ENCODE measurements at places on chromosomes 11 and 22.

DNA sequence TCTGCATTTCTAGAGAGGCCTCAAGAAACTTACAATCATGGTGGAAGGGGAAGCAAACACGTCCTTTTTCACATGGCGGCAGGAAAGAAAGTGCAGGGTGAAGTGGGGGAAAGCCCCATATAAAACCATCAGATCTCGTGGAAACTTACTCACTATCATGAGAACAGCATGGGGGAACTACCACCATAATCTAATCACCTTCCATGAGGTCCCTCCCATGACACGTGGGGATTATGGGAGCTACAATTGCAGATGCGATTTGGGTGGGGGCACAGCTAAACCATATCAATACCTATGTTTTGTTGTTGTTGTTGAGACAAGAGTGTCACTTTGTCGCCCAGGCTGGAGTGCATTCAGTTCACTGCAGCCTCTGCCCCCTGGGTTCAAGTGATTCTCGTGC, 29.9 kb downstream of the SFI1 start:
- no peak for DNase-seq

GRCh38 chr11:13782390-13783075, 114.1 kb downstream of the FAR1 start:
- no peak for DNase-seq

DNA sequence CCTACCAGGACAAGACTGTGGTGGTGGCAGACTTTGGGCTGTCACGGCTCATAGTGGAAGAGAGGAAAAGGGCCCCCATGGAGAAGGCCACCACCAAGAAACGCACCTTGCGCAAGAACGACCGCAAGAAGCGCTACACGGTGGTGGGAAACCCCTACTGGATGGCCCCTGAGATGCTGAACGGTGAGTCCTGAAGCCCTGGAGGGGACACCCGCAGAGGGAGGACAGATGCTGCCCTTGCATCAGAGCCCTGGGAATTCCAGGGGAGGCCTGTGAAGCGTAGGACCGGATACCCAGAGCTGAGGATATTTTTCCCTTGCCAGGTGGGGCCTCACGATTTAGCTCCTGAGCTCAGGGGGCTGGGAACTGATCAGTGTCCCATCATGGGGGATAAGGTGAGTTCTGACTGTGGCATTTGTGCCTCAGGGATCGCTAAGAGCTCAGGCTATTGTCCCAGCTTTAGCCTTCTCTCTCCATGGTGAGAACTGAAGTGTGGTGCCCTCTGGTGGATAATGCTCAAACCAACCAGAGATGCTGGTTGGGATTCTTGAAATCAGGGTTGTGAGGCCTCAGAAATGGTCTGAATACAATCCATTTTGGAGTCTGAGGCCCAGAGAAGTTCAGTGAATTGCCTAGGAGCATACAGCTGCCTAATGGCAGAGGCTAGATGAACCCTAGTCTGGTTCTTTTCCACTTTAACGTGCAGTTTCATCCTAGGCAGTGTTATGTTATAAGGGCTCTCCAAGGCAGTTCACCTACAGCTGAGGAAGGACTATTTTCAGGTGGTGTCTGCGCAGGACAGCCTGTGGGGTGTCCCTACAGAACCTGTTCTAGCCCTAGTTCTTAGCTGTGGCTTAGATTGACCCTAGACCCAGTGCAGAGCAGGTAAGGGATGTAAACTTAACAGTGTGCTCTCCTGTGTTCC, 19.5 kb downstream of the PIK3IP1 start:
- no peak for DNase-seq

DNA sequence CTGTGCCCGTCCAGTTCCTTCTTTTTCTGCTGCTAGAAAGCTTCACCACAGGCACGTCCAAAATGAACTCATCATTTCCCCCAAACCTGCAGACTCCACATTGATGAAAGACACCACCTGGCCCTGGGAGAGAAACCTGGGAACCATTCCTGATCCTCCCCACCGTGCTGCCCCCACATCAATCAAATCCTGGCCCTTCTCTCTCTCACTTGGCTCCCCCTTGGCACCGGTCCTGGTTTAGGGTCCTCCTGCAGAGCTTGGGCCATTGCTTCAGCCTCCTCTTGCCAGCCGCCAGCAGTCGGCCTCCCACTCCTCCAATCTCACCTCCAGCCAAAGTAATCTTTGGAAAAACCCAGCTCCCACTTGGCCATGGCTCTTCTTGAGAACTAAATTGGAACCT, 38.5 kb downstream of the RIBC2 start:
- DNase-seq: no peak

DNA sequence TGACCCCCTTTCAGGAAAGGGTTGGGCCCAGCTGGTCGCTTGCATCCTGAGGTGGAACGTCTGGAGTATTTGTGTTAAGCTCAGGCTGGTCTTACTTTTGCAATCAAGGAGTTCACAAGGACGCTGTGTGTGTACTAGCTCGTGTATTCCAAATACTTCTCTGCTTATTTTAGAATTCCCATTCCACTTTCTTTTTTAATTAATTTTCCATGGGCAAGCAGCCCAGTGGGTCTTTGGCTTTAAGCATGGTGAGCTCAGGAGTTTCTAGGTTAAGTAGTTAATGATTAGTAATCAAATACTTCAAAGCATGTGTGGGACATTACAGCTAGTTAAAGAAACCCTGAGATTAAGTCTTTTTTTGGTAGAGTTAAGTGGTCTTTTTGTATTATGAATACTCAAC, 68.6 kb downstream of the CSNK2A3 start:
- no peak for DNase-seq

- no peak for DNase-seq
Observed at GRCh38 chr11:84825106-84825660, 802.0 kb downstream of the DLG2 start.

GRCh38 chr22:36540867-36541642, 12.1 kb upstream of the EIF3D start:
- DNase-seq: no peak

GRCh38 chr11:94770563-94771120, 2.5 kb downstream of the AMOTL1 start:
- no peak for DNase-seq

GRCh38 chr11:12071574-12071973, 38.8 kb upstream of the MICAL2 start:
- no peak for DNase-seq
